Skin of body (tissue), 3 donors: ENCODE measurements at places on chromosomes 3 and 15. TPM values are rescaled to one million over a fixed set of nuclear protein-coding genes. Genes with fewer than 3 reads are reported as not detected.

Gene RNU5B-1
- under 0.01 TPM for total RNA-seq

Gene POC1A
- total RNA-seq: 4.6 TPM

Gene GABRG3
- 0.89 TPM for total RNA-seq

GRCh38 chr3:89252016-89252415 is 144.6 kb downstream of the EPHA3 start:
- DNase-seq: no peak

Gene SNX33
- 13.2 TPM for total RNA-seq

DNA sequence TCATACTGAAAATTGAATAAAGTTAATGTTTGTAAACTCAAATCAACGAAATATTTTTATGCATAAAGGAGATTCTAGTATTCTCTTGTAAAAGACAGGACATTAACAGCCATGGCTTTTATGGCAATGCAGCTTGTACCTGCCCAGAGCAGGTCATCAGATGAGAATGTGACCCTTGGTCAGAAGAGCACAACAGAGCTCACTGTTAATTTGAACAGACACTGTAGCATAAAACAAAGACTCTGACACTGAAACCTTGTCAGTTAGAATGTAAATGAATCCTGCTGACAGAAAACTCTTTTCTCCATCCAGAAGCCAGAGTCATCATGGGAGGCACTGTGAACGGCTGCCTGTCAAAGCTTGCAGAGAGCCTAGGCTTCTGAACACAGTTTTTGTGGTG is 410.6 kb downstream of the RAP2B start:
- no peak for DNase-seq

- DNase-seq: no peak
These were observed 59.6 kb downstream of the CD200R1L start for GRCh38 chr3:112786881-112787579.

Gene FETUB
- 0.49 TPM for total RNA-seq

Gene UBA7
- total RNA-seq: 16.3 TPM

GRCh38 chr15:68614286-68615035 is 35.7 kb downstream of the CORO2B start:
- peak; percentile 48 for DNase-seq

Gene PLIN1
- total RNA-seq: 119 TPM

- no peak for DNase-seq
These were observed 30.7 kb upstream of the CHST2 start for GRCh38 chr3:143088835-143089234.

DNA sequence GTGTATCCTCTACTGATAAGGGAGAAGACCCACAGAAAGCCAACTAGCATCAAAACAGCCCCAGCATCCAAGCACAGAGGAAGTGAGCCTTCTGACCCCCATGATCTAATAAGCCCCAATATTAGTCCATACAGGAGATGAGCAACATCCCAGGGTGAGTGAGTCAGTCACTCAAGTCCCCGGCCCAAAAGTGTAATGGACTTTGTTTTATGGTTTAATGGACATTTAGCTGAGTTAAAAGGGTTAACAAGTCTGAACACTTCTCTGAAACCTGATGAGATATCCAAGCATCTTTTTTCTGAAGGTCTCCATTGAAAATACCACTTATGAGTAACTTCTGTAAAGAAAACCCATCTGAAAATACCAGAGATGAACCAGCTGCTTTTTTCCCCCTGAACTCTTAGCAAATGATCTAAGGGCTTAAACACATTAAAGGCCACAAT is 115.6 kb downstream of the GREM1 start:
- no peak for DNase-seq

Gene SPTSSB
- 29.6 TPM for total RNA-seq

GRCh38 chr3:308597-309321 is 112.2 kb downstream of the CHL1 start:
- no peak for DNase-seq

GRCh38 chr3:47291158-47291753 is 8.5 kb downstream of the KLHL18 start:
- no peak for DNase-seq

DNA sequence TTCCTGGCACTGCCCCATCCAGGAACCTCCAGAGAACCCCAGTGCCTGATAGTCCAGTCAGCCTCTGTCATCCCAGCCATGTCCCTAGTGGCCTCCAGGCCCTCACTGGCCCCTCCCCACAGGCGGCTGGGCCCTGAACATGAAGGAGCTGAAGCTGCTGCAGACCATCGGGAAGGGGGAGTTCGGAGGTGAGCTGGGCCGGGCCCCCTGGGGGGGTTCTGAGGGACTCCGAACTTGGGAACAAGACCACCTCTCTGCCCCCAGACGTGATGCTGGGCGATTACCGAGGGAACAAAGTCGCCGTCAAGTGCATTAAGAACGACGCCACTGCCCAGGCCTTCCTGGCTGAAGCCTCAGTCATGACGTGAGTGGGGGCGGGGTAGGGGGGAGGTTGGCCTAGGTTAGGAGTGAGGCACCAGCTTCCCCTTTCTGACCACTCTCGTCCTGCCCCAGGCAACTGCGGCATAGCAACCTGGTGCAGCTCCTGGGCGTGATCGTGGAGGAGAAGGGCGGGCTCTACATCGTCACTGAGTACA is 12.0 kb upstream of the LMAN1L start:
- no peak for DNase-seq

DNA sequence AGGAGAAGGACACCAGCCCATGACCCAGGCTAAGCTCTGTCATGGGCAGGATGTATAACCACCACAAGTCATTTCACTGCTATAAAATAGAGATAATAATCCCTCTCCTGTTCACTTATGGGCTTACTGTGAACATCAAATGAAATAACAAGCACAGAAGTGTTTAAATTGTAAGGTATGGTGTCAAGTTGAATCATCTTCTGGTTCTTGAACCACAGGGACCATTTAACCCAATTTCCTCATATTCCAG is 44.3 kb upstream of the TLE3 start:
- no peak for DNase-seq

- no peak for DNase-seq
These were observed 425.2 kb downstream of the ZBTB20 start for GRCh38 chr3:114721864-114722263.

DNA sequence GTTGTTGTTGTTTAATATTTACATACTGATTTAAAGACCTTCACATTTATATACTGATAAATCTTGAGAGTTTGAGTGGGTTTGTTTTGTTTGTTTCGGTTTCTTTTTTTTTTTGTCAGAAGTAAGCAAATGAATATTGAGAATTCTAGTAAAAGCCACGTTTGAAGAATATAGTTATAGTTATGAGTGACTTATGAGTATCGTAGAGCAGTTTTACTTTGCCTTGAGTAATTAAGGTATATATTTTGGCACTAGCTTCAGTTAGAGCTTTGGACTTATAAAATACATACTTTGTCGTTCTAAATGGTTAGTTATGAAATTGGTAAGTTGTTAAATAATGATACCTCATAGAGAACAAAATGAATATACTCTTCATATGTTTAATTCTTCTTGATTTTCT is 27.8 kb downstream of the ATP1B3 start:
- no peak for DNase-seq

DNA sequence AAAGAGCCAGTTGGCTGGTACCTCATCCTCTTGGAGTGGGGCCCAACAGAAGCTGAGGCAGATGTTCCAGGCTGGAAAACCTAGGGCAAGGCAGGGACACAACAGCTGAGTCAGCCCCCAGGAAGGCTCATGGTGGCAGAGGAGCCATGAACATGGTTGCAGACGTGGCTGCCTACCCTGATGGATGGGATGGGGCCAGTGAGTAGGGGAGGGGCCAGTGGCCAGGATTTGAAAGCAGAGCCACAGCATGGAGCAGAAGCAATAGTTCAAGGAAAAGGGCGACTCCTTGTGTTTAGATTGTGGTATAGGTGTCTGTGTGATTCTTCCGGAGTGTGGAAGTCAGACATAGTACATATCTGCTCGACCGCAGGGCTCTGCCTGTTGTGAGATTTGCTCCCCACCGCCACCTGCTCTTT is 24.2 kb downstream of the PXYLP1 start:
- no peak for DNase-seq
